ENCODE measurements at places on chromosomes 6 and 20.

- no peak for DNase-seq
Observed at GRCh38 chr6:38170666-38171355, 351.3 kb downstream of the ZFAND3 start.

DNA sequence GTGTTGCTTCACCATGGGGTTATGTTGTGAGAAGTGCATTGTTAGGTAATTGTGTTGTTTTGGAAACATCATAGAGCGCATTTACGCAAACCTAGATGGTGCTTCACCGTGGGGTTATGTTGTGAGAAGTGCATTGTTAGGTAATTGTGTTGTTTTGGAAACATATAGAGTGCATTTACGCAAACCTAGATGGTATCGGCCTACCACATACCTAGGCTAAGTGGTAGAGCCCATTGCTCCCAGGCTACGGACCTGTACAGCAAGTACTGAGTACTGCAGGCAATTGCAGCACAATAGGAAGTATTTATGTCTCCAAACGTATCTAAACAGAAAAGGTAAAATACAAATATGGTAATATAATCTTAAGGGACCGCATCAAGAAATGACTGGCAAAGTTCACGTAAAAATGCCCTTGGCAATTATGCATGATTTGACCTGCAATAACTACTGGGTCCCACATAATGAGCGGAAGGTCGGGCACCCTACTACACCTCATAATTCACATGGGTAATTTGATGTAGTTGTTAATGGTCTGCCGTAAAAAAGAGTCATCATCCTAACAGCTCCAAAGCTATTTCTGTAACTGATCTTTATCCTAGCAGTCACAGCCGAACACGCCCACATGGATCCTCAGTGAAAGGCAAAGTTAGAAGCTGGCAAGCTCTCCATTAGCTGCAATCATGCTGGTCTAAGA is 76.0 kb downstream of the RSPH3 start:
- no peak for DNase-seq

- no peak for DNase-seq
Observed at GRCh38 chr6:15495375-15495901, 167.4 kb downstream of the DTNBP1 start.

GRCh38 chr20:48064929-48065328 is 279.6 kb upstream of the SULF2 start:
- no peak for DNase-seq

GRCh38 chr20:62025832-62026563 is 39.7 kb downstream of the TAF4 start:
- no peak for DNase-seq

- DNase-seq, result no peak
Observed at GRCh38 chr6:113713665-113714064, 143.5 kb upstream of the MARCKS start.

GRCh38 chr20:4683261-4683660 is 38.4 kb upstream of the PRND start:
- no peak for DNase-seq

DNA sequence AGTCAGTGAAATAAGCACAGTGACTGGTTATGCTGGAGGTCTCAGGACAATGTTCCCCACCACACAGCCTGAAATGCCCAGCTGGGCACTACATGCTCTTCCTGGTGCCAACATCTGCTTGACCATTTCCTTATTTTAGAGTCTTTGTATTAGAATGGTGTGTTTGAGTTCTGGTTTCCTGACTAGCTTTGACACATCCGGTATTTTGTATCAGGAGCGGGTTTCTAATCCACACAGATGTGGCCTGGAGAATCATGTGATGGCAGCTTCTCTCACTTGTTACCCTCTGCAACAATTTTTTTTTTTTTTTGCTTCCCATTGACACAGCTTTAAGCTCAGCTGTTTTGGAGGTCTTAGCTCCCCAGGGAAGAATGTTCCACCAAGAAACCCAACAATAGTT is 164.5 kb upstream of the CST7 start:
- no peak for DNase-seq

GRCh38 chr6:150126641-150127291 is 16.1 kb upstream of the PPP1R14C start:
- DNase-seq, result no peak

DNA sequence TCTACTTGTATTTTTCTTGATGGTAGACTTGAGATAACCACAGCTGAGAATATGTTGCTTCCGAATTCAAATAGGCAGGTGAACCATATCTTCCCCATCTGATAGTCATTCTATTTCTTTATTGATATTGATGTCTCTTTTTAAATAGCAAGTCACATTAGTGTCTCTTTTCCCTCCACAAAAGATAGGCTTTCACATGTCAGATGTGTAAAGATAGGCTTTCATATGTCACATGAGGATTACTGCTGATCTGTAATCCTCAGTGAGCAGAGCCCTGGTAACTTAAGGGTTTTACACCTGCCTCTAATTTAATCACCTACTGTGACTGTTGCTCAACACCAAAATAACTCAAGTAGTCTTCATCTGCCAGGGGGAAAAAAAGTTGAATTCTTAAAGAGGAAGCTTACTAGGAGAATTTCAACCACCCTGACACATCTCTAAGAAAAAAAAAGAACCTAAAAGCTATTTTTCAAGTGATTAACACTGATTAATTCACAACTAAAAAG is 45.3 kb upstream of the TRDN start:
- DNase-seq, result no peak

DNA sequence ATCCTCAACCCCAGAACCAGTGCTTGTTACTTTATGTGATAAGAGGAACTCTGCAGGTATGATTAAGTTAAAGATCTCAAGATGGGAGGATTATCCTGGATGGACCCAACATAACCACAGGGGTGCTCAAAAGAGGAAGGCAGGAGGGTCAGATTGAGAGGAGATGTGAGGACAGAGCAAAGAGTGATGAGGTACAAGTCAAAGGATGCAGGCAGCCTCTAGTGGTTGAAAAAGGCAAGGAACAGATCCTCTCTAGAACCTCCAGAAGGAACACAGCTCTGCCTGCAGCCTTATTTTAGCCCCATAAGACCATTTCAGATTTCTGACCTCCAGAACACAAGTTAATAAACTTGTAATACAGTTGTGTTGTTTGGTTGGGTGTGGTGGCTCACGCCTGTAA is 41.2 kb downstream of the PDSS2 start:
- no peak for DNase-seq

GRCh38 chr6:111848262-111848812 is 24.9 kb downstream of the FYN start:
- DNase-seq, result no peak

GRCh38 chr6:16320533-16321340 is 82.3 kb downstream of the GMPR start:
- DNase-seq, result no peak

GRCh38 chr6:7921632-7922092 is 11.1 kb upstream of the TXNDC5 start:
- no peak for DNase-seq

DNA sequence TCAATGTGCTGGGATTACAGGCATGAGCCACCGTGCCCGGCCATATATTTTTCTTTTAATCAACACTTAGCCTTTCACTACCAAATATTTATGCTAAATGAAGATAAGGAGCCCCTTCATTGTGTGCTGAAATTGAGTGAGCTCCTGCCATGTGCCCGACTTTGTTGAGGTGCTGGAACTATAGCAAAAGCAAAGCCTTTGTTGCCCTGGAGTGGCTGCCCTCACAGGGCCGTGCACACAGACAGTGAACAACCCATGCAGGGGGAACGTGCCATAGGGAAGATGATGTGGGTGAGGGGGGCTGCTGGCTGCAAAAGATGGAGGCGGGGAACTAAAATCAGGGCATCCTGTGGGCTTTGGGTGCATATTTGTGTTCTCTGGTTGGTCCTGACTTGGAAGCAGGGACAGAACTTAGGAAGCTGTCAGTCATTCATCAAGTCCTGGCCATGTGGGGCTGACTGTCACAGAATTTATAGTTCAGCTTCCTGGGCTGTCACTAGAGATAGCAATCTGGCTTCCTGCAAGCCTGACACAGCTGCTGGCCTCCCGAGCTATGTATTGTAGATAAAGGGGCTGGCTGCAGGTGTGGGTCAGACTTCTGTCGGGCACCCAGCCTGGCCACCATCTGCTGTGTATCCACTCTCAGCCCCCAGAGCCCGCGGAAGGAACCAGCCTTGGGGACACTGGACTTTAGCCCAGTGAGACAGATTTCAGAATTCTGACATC is 56.8 kb upstream of the MPC1 start:
- DNase-seq, result no peak

GRCh38 chr20:23419995-23420901 is 1.0 kb downstream of the NAPB start:
- peak; percentile 37 for DNase-seq

- DNase-seq, result no peak
Observed at GRCh38 chr6:69487688-69488087, 309.1 kb downstream of the LMBRD1 start.

GRCh38 chr6:64294034-64294433 is 658.4 kb downstream of the PHF3 start:
- no peak for DNase-seq

DNA sequence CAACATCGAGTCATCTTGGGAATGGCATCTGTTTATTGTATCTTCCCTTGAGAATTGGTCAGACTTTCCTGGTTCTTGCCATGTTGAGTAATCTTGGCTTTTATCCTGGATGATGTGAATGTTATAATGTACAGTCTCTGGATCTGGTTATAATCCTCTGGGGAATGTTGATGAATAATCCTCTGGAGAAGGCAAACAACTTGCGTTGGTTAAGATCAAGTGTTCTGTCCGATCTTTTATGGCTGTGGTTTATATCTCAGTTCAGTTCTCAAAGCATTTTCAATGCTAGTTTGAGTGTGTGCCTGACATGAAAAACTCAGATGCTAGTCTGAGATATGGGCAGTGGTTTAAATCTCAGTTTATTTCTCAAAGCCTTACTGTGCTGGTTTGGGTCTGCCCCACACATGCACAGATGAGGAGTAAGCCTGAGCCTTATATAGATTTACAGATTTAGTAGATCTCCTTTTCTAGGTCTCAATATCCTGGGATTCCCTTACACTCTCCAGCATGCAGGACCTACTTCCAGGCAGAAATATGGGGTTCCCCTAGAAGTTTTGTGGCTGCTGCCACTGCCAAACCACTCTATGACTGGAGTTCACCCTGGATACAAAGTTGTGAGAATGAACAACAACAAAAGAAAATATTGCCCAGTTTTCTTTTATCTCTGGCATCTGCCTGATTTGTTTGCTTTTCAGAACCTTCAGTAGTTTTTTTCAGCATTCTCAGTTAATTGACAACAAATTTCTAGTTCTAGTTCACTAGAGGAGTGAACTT is 191.8 kb upstream of the MAN1A1 start:
- DNase-seq, result no peak

DNA sequence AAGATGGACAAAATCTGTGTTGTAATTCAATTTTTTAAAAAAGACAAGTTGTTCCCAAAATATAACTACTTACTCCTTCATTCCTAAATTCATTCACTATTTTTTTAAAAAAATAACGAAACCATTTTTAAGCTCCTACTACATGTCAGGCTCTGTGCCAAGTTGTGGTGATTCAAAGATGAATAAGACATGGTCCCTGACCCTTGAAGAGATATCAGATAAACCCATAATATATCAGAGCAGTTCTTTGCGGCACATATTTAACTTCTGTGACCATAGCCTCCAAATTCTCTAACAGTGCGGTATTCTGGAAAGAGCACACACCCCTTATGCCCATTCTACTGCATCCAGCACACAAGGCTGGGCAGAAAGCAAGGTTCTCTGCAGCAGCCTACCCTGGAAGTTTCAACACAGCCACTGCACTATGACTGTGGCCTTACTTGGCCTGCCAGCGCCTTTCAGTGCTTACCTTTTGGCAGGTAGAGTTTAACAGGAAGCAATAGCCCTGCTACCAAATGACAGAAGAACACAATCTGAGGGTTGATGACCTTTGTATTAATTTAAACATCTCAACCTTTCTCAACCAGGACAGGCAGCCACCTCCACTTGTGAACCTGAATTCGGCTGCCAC is 406.5 kb downstream of the BTBD9 start:
- no peak for DNase-seq

DNA sequence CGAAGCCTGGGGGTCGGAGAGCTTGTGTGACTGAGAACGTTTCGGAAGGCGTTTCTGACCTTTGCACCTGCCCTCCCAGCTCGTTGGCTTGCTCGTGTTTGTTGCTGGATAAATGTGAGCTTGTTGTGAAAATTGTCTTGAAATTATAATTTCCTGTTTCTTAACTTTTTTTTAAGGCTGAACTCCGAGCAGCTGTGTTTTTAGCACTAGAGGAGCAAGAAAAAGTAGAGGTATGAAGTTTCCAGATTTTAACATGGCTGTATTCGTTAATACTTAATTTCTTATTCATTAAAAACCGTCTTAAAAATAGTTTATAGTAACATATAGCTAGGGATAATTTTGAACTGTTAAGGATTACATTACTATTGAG is 672 bp downstream of the CEP43 start:
- no peak for DNase-seq

DNA sequence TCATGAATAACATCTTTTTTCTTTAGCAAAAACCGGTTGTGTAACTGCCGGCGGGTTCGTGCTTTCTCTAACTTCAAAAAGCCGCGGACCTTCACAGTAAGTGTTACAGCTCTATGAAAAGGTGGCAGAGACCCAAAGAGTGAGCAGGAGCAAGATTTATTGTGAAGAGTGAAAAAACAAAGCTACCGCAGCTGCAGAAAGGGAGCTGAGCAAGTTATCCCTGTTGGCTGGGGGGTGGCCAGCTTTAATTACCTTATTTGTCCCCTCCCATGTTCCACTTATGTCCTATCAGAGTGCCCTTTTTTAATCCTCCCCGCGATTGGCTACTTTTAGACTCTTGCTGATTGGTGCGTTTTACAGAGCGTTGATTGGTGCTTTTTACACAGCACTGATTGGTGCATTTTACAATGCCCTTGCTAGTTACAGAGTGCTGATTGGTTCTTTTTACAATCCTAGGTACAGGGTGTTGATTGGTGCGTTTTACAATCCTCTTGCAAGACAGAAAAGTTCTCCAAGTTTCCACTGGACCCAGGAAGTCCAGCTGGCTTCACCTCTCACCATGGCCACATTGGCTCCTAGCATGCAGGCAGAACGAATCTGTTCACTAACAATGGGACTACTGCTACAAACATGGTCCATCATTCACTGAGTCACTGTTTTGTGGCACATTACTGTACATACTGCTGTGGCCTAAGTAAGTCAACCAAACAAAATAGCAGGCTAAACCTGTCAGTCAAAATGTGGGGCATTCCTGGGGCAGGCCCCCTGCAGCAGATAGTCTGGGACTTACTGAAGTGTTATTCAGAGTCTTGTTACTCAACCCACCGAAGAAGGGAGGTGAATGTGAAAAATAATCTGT is 52.8 kb downstream of the MYLIP start:
- no peak for DNase-seq

Data from memory B cell (primary cell).